Nephron progenitor cell (in vitro differentiated cells): ENCODE measurements at places on chromosomes 7 and 10.

GRCh38 chr10:3500408-3500856, 284.6 kb downstream of the KLF6 start:
- DNase-seq: peak; percentile 34
- no peak overlapping the region for H3K4me3 ChIP-seq
- H3K27ac ChIP-seq: peak overlapping the region; percentile 92
- H3K27me3 ChIP-seq: peaks cover 8% of the 10 kb centered on the region
- H3K36me3 ChIP-seq: no peaks in the 10 kb centered on the region

GRCh38 chr10:21673668-21674067, 139.6 kb downstream of the MLLT10 start:
- H3K4me3 ChIP-seq: no peak overlapping the region
- peaks cover 16% of the 10 kb centered on the region for H3K4me1 ChIP-seq
- H3K36me3 ChIP-seq: peaks cover 61% of the 10 kb centered on the region
- H3K27me3 ChIP-seq: no peaks in the 10 kb centered on the region

DNA sequence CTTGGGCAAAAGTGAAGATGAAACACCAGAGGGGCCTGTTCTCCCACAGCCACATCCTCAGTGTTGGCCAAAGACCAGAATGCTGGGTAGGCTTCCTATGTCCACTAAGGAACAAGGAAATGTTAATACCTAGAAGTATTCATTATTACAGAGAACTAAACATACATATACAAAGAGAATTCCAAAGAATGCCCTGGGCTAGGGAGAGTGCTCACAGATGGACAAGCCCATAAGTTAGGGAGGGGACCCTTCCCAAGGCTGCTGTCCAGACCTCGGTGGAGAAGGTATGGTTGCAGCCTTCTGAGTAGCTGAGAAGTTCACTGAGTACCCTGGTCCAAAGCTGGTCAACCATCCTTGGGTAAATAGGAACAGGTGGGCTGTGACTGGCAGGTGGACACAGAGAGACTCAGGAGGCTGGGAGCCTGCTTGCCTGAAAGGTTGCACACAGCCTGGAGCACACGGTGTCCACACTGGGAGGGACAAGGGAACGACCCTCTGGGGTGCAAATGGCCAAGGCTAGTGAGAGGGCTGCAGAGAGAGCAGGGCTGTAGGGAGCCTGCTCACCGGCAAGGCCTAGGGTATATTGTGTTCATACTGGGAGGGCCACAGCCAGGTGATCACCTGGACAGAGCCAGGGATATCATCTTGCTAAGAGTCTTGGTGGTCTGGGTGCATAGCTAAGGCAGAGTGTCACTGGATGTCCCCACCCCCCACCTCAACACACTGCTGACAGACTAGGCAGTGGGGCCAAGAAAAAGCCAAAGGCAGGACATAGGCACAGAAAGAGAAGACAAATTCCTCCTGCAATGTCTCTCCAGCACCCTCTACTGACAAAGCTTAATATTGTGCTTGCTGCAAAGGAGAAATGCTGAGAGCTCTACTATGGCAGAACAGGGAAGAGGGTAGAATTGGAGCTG, 40.3 kb downstream of the CPVL start:
- peaks cover 17% of the 10 kb centered on the region for H3K36me3 ChIP-seq
- H3K27ac ChIP-seq: no peak overlapping the region
- peak; percentile 43 for DNase-seq
- no peaks in the 10 kb centered on the region for H3K27me3 ChIP-seq

GRCh38 chr7:74289018-74289658, at the start of gene CLIP2:
Gene CLIP2 (plus strand): TSS chr7:74289407. CDS start chr7:74317547, 28,140 bp downstream.
- peaks cover 4% of the 10 kb centered on the region for H3K36me3 ChIP-seq
- peak within 1 kb of the TSS; percentile 88 for H3K4me3 ChIP-seq
- H3K27ac ChIP-seq: no peak within 1 kb of the TSS
- peak; percentile 81 for DNase-seq
- H3K27me3 ChIP-seq: peaks cover 26% of the 10 kb centered on the region

- peaks cover 85% of the 10 kb centered on the region for H3K36me3 ChIP-seq
- DNase-seq: no peak
Measured at GRCh38 chr7:43721193-43721806, 8.0 kb downstream of the COA1 start.

DNA sequence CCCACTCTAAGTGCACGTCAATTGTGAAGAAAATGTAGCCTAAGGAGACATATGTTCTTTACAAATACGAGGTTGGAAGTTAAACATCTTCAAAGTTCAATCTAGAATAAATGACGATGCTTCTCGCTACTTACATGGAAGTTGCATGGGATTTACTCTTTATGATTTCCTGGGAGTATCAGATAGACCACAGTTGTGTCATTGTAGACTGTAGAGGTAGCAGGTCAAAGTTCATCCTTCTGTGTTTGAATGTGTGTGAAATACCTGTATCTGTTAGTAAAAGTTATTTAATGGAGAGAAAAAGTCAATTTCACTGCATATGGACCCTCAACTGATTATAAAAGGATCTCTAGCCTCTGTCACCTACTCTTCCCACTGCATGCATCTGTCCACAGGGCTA, 112.6 kb downstream of the C1GALT1 start:
- DNase-seq: no peak
- H3K4me3 ChIP-seq: no peak overlapping the region
- no peaks in the 10 kb centered on the region for H3K4me1 ChIP-seq
- H3K36me3 ChIP-seq: no peaks in the 10 kb centered on the region
- H3K27me3 ChIP-seq: peaks cover 2% of the 10 kb centered on the region
